ENCODE measurements at places on chromosomes 2 and 18.

- peak; percentile 27 for DNase-seq
Measured at GRCh38 chr2:241309684-241310117, 5.8 kb downstream of the HDLBP start.

- no peak for DNase-seq
Measured at GRCh38 chr18:39587586-39587985, 2022.0 kb upstream of the CELF4 start.

DNA sequence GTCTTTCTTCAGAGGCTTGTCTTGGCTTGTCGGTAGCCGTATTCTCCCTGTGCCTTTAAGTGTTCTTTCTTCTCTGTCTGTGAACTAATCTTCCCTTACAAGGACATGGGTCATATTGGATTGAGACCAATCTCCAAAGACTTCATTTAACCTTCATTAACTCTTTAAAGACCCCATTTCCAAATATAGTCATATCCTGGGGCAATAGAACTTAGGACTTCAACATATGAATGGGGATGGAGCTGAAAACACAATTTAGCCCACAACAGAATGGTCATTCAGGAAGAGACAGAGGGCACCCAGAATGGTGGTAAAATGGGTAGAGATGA is 82.1 kb upstream of the TANK start:
- no peak for DNase-seq

DNA sequence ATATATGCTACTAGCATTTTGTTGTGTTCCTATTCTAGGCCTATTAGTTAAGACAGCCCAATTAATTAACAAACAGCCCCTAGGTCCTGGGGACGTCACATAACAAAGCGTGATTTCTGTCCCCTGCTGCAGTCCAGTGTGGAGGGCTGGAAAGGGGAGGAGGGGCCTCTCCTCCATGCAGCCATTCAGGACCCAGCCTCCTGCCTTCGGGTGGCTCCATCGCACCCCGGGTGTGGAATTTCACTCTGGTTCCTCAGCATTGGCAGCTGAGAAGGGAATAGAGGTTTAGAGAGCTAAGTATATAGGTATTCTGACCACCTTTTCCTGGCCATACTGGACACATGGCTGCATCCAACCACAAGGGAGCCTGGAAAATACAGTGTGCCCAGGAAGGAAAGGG is 42.4 kb downstream of the MC2R start:
- DNase-seq = no peak

DNA sequence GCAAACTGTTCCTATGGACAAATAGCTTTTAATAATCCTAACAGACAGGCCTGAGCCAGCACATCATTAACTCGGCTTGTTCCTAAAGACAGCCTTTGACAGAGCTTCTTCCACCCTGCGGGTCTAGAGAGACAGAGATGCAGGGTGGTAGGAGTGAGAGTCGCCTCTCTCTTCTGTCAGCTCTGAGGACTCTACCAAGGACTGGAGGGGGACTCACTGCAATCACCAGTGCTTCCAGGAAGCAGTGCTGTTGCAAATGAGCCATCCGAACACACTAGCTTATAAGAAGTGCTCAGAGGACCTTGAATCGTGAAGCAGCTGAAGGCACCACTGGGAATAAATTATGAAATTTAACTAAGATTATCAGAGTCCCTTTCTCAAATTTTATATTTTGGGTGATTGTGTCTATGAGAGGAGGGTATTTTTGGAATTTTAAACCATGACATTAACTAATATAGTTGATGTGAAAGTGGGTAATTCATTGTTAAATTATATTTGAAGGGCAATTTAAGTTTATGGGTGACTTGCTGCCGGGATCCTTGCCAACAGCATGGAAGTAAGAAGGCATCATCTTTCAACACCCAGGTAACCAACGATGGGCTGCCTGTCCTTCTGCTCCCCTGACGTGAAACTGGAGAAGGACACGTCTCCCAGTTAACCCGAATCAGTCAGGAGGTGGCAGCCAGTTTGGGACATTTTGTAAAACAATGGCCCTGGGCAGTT is 43.6 kb upstream of the PXDN start:
- no peak for DNase-seq

GRCh38 chr2:174771631-174772471 is 7.6 kb upstream of the CHRNA1 start:
- DNase-seq = no peak

- no peak for DNase-seq
Measured at GRCh38 chr2:17877811-17878280, 621 bp upstream of the KCNS3 start.

DNA sequence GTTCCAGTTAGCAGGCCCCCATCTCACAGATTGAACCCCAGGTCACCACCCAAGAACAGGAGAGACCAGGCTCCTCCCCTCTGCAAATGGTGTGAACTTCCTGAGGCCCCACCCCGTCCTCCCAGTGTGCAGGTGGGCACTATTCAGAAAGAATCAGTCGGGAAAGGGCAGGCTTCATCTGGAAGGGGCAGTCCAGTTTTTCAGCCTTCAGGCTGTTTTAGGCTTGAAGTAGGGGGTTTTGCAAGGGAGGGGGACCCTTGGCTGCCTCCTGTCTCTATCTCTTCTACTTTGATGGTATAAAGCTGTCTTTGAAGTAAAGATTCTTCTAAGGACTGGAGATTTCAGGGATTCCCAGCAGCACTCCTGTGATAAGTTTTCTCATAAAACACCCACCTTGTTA is 267.6 kb downstream of the RND3 start:
- DNase-seq = no peak

DNA sequence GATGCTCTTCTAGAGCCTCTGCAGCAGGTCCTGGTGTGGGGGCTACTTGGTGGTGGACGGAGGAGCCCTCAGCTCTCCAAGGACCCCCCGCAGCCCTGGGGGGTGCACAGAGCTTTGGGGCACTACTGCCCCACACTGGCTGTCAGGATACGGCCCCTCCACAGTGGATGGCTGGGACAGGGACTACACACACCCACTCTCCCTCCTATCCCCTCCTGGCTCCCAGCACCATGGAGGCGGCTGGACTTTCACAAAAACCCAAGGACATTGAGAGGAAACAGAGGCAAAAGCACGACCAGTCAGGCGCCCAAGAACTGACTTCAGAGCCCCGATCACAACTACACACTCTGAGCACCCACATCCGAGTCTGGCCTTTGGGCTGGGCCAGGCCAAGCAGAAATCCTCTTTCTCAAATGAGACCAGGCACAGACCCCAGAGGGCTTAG is 12.6 kb downstream of the GPR35 start:
- DNase-seq = no peak

DNA sequence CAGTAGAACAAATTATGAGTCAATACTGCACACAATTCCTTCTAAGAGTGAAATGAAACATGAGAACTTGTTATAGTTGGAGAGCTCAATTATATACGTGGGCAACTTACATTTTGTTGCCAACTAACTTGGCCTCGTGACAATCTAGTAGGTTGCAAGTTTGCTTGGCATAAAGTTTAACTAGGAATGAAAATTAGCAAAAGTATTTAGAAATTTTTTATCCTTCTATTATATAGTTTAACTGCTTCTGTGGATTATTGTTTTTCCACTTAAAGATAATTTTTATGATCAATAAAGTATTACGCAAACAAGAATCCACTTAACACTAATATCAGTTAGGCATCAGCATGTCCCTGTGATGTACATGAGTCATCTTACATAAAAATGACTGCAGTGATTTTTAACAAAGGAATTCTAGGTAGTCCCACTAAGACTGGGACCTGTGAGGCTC is 41.1 kb downstream of the FAM124B start:
- no peak for DNase-seq

- DNase-seq = no peak
Measured at GRCh38 chr18:58288921-58289797, 245.1 kb downstream of the NEDD4L start.

DNA sequence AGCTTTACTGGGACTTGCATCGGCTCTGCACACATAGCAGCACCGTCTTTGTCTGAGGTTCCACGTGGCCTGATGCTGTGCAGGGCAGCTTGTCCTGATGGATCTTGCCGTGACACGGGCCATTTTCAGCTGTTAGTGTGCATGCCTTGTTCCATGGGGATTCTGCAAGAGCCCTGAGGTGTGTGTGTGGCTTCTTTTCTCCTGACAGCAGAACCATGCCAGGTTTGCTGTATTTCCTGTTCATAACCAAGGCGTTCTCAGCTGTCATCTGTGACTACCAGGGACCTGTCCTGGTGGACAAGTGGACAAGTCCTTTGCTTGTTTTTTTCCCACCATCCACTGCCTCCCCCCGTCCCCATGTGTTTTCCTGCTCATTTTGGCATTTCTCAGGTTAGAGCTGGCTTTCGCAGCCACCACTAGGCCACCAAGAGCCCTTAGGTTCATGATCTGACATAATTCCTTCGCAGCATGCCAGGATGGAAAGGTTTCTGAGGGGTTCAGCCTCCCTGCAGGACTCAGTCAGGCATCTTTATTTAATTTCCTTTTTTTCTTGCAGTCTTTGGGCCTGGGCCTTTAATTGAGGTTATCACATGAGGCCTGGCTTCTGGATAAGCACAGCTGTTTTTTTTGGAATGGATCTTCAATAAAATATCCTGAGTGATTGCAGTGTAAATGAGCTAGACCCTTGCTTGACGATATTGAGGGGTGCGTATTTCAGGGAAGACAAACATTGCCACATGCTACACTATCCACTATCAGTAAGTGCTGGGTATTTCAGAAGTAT is 139.4 kb downstream of the NCK2 start:
- no peak for DNase-seq

GRCh38 chr18:459814-460593 is 40.5 kb downstream of the COLEC12 start:
- no peak for DNase-seq

DNA sequence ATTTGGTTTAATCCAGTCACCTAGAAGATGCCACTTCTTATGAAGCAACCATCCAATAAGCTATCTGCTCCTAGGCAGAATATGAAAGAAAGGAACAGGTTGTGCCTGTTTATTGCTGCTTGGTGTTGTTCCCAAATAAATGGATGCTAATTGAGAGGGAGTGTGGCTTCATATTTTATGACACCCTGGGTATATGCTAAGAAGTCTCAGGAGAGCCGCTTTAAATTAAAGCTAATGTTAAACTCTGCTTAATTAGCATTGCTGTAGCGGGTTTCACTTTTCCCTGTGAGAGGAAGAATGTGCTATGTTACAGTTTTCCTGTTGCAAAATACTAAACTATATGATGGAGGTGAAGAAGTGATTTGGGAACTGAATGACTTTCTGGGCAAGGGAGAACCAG is 48.7 kb upstream of the TANK start:
- DNase-seq = no peak

DNA sequence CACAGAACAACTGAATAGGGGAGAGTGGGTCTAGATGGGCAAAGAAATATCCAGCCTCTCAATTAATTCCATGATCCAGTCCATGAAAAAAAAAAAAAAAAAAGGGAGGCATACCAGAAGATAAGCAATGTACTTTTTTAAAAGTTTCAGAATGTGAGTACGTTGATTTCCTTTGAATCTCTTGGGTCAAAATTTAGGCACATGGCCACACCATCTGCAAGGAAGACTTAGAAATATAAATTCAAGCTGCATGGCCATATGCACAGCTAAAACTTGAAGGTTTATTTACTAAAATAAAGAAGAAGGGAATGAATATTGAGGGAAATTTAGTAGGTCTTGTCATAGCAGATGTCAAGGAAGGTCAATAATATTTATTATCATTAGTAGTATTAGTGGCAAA is 286.5 kb upstream of the CDH7 start:
- DNase-seq = no peak

- no peak for DNase-seq
Measured at GRCh38 chr2:69992310-69993047, 31.0 kb upstream of the ASPRV1 start.

GRCh38 chr2:102770506-102770905 is 8.7 kb downstream of the TMEM182 start:
- DNase-seq = no peak

GRCh38 chr2:17858064-17858463 is 20.4 kb upstream of the KCNS3 start:
- DNase-seq = no peak

DNA sequence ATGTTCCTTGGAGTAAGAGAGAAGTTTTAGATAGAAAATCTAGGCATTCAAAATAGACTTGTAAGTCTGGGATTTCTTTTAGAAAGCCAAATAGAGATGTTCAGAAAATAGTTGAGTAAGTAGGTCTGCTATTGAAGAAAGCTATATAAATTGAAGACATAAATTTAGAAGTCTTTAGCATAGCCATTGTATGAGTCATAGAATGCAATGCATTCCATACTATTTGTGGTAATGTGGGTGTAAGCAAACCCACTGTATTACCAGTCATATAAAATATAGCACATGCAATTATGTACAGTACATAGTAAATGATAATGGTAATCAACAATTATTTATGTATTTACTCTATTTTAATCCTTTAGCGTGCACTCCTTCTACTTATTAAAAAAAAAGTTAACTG is 14.1 kb downstream of the MC4R start:
- DNase-seq = no peak

DNA sequence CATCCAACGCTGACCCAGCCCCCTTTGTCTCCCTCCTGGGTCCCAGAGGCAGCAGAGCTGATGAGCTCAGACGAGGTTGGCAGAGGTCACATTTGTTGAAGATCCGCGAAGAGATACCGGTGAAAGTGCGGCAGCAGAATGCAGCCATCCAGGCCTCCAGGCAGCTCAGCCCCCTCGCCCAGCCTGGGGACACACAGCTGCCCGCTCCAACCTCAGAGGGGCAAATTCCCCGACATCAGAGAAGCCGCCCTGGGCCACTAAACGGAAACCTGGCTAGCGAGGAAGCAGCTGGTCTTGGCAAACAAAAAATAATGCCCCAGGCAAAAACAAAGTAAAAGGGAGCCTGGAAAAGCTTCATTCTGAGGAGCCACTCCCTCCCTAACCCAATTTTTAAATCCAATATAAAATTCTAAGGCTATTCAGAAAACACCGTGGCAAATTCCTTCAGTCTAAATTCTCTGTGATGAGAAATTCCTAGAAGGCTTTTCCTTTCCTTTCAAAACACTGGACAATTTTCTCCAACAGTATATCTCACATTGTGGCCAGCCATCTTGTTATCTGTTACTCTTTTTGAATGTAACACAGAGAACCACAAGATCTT is 262.4 kb downstream of the SS18 start:
- DNase-seq = no peak

DNA sequence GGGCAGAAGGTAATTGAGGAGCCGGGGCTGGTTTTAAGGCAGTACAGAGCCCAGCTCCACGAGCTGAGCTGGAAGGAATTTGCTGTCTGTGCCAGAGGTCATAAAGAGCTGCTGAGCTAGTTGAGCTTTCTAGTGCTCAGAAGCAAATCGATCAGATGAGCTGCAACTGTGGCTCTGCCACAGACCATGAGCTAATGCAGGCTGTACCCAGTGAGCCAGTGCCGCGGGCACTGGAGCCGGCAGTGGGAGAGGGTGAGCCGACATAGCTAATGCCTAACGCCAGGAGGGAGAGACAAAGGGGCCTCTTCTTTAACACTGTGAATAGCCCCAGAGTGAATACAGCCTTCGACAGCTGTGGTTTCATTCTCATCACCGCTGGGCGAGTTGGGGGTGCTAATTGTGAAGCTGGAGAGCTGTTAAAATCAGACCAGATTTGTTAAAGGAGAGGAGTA is 410.1 kb upstream of the TCF4 start:
- DNase-seq = no peak

All from stimulated activated CD4-positive, alpha-beta T cell treated with anti-CD3 and anti-CD28 coated beads, TNF-alpha, amount 100 ng/mL, for 4 hours (primary cell).